GDM1 (cell line): ENCODE measurements at places on chromosomes 1 and 21.
A peak's percentile ranks its signal among the peaks of the same experiment; 100 is the strongest.

DNA sequence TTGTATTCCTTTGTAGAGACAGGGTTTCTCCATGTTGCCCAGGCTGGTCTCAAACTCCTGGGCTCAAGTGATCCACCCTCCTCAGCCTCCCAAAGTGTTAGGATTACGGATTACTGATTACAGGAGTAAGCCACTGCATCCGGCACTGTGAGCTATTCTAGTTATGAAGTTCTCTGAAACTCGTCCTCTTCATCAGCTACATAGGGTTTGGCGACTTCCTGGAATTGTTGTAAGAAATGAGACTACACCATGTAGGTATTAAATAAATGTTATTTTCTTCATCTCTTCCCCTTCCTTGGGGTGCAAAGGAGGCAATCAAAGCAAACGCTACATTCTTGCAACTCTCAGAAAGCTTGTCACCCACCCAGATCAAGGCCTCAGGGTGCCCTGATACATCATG lies 131.2 kb upstream of the TIAM1 start:
- DNase-seq = no peak

GRCh38 chr21:25845729-25846256 lies 111.0 kb downstream of the GABPA start:
- DNase-seq = no peak

GRCh38 chr1:23304140-23304620 lies 39.9 kb downstream of the HNRNPR start:
- DNase-seq = no peak

DNA sequence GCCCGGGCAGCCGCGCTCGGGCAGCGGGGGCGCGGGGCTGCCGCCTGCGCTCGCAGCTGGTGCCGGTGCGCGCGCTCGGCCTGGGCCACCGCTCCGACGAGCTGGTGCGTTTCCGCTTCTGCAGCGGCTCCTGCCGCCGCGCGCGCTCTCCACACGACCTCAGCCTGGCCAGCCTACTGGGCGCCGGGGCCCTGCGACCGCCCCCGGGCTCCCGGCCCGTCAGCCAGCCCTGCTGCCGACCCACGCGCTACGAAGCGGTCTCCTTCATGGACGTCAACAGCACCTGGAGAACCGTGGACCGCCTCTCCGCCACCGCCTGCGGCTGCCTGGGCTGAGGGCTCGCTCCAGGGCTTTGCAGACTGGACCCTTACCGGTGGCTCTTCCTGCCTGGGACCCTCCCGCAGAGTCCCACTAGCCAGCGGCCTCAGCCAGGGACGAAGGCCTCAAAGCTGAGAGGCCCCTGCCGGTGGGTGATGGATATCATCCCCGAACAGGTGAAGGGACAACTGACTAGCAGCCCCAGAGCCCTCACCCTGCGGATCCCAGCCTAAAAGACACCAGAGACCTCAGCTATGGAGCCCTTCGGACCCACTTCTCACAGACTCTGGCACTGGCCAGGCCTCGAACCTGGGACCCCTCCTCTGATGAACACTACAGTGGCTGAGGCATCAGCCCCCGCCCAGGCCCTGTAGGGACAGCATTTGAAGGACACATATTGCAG lies 3.0 kb downstream of the ARTN start:
- no peak for DNase-seq

- DNase-seq = no peak
Measured at GRCh38 chr21:39852726-39853500, 14.3 kb upstream of the PCP4 start.

DNA sequence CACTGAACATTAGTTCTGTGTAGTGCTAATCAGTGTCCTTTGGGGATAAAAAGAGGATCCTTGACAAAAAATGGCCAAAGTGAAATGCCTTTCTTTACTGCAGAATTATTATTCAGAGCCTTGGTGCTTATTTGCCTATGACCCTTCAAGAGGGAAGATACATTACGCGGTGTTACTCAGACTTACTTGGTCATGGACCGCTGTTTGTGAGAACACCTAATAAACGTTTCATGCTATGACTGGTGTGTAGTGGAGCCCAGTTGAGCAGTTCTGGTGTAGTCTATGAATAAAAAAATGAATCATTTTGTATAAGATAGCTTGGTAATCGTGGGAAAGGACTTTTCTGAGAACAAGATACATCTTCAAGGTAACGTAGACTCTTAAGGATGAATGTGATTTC lies 8.3 kb downstream of the NFYC start:
- no peak for DNase-seq

GRCh38 chr1:21175670-21176581 lies 771 bp downstream of the EIF4G3 start:
- DNase-seq = no peak

- DNase-seq = no peak
Measured at GRCh38 chr1:192588546-192588945, 13.0 kb downstream of the RGS1 start.

DNA sequence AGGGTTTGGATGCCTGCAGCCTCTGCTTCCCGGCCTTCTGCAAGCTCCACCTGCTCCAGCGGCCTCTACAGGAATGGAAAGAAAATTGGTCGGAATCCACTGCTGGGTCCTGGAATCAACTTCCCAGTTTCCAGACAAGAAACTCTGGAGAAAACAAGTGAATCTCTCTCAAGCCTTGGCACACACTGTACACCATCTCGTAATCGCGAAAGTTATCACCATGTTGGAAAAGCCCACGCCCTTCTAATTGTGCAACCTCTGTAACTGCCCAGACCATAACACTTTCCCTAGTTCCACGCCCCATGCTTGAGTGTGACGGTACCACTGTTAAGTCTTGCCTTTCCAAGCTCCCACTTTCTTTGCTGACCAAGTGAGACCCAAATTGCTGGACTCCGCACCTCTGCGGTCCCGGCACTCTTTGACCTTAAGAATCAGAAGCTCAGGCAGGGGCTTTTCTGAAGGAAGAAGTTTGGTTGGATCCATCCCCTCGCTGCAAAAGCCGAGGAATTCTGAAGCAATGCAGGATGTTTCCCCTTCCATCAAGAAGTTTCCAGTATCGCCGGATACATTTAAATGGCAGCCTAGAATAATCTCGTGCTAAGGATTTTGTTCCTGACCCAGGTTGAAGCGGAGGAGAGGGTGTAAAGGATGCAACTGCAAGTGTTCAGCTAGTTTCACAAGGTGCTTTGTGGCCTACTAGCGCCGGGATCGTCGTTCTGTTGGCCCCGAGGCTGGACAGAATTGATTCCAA lies 6.2 kb downstream of the NR5A2 start:
- no peak for DNase-seq

GRCh38 chr1:244813327-244813726 lies 22.1 kb upstream of the COX20 start:
- DNase-seq = no peak

DNA sequence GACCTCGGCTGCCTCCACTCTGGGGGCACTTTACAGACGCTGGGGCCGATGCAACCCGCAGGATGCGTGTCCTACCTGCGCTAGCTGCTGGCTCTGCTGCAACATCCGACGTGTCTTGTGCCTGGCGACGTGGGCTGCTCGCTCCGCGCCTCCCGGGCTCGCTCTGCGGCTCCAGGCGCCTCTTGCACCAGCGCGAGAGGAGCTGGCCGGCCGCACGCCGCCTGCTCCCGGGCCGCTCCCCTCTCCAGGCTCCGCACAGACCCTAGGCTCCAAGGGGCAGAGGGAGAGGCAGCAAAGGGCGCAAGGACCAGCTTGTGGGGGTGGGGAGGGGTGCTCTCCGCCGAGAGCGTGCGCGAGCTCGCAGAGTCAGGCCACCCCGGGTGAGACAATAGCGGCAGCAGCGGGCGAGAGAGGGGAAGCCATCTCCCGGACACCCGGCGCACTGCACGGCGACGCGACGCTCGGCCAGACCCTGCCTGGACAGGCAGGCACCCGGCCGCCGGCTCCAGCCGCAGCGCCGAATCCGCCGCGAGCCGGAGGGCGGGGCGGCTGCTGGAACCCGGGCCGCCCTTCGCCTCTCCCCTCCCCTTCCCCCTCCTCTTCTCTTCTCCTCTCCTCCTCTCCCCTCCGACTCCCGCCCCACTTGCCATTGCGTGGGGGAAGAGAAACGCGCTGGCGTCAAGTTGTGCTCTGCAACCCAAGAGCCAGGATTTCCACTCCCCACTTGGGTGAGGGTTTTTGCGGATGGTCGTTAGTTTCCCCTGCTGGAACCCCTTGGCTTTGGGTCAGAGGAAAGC lies at the start of gene PIK3C2B:
Gene PIK3C2B, minus strand, starts transcription at position 525 of the 797 bp plus-strand sequence. CDS start 25,003 bp downstream, outside the sequence.
- DNase-seq = peak; percentile 82

- peak; percentile 74 for DNase-seq
Measured at GRCh38 chr1:183956559-183957188, 80.9 kb downstream of the COLGALT2 start.
